BJ (cell line): ENCODE measurements at places on chromosomes 7 and 10.

DNA sequence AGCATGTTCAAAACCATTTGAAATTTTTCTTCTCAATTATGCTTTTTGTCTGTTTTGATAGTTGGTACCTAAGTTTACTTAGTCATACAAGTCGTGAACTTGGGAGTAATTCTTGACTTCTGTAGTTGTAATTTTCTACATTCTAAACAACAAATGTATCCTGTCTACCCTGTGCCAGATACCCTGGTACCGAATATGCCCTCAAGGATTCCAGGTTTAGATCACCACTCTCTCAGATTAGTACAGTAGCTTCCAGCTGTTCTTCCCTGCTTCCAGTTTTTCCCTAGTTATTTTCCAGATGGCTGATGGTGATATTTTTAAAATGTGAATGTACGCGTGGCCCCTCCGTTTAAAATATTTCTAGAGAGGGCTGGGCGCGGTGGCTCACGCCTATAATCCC lies 6.5 kb downstream of the STAM start:
- DNase-seq: no peak

DNA sequence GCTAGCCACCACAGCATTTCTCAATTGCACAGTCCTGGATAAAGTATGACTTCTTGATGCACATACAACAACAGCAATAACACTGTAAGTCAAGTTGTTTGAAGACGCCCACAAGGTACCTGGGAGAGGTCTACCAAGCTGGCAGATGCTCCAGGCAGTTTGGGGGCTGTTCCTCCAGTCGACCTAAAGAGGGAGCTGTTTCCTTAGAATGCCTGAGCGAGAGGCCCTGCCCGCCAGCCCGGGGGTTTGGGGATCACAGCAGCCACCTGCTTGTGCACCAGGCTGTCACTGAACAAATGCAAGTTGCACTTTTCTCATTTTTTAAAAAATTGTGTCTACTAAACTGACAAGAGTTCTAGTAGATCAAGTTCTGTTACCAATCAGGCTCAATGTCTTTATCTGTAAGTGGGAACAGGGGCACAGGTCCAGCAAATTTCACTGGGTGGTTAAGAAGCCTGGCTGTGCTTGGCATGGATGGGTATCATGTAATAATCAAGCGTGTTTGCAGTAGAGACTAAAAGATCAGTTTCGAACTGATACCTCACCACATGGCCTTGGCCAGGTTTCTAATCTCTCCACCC lies 193.8 kb upstream of the ADO start:
- no peak for DNase-seq

DNA sequence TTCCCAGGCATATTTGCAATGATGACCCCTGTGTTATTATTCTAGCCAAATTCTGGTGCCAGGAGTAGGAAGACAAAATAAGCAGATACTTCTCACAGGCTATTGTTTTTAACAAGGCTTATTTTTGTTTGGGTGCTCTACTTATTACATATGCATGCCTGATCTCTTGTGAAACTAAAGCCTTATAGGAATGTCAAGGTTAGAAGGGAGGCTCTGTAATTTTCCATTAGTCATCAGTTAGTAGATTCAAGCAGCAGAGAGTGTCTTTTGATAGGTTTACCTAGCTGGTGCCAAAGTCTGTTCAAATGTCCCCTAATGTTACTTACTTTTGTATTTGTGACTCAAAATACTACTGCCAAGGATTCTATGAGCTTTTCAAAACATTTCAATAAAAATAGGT lies 11.7 kb upstream of the TMEM106B start:
- no peak for DNase-seq

DNA sequence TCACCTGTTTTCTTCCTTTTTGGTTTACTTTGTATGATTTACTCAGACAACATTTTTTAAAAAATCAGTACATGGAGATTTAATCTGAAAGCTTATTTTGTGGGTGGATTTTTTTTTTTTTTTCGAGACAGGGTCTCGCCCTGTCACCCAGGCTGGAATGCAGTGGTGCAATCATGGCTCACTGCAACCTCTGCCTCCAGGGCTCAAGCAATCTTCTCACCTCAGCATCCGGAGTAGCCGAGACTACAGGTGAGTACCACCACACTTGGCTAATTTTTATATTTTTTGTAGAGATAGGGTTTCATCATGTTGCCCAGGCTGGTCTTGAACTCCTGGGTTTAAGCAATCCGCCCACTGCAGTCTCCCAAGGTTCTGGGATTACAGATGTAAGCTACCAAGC lies 2.5 kb downstream of the GSTO1 start:
- no peak for DNase-seq

DNA sequence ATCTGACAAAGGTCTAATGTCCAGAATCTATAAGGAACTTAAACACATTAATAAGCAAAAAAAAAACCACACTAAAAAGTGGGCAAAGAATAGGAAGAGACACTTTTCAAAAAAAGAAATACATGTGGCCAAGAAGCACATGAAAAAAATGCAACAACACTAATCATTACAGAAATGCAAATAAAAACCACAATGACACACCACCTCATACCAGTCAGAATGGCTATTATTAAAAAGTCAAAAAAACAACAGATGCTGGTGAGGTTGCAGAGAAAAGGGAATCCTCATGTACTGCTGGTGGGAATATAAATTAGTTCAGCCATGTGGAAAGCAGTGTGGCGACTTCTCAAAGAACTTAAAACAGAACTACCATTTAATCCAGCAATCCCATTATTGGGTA lies 119.0 kb downstream of the LMBR1 start:
- DNase-seq: no peak

- DNase-seq: no peak
These were observed 655.1 kb upstream of the FOXK1 start for GRCh38 chr7:4026941-4027486.

DNA sequence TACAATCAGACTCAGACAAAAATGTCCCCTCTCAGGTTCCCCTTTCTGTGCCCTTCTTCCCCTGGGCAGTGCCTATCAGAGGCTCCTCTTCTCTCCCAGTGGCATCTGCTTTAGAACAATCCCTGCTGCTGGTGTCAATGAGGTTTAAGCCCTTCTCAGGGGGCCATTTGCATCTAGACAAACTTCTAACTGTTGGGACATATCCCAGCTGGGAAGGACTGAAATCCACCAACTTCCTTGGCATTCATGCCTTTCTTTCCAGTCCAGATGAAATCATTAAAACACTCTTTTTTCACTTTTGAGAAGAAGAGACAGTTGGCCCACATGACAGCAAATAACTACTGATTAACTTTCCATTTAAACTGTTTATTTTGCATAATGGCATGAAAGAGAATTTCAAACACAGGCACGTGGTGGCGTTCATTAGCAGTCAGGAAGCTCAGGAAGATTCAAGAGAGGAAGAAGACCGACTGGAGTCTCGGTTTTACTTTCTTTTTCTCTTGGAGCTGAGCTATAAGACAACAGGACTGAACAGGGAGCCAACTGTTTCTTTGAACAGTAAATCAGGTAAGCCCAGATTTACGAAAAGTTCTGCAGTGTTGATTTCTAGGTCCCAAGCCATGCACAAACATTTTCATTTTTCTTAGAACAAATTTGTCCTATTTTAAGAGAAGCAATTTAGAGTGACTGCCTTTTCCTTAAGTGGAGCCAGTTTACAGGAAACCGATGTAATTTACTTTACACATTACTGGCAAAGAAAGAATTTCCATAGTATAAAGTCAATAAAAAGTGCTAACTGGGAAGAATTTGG lies at the start of gene GIMAP2:
Gene GIMAP2, plus strand, starts transcription at position 488 of the 811 bp plus-strand sequence. CDS start 1,354 bp downstream, outside the sequence.
- DNase-seq: no peak

DNA sequence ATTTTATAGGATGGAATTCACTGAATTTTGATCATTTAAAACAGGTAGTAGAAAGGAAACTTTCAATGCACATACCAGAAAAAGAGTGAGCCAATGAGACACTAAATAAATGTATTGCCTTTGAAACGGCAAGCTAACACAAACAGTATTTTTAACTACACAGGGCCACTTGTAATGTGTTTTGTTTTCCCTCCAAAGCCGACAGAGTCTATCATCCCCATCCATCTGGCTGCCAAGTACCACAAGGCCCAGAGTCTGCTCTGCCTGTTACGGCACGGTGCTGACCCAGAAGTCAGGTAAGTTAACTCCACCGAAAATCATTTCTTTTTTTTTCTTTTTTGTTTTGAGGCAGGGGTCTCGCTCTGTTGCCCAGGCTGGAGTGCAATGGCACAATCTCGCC lies 1.5 kb downstream of the ANKRD61 start:
- no peak for DNase-seq
